Bronchial smooth muscle cell (primary cell): ENCODE measurements at places on chromosomes 2 and 18. TPM values are rescaled to one million over a fixed set of nuclear protein-coding genes. Genes with fewer than 3 reads are reported as not detected.

The CD28 gene
- not detected in 2 replicates for total RNA-seq

The PTPN18 gene
- 10.6 and 10.9 TPM in 2 replicates for total RNA-seq

The REL gene
- total RNA-seq: 1.7 and 2.7 TPM in 2 replicates

The CYS1 gene
- 3.2 and 5.0 TPM in 2 replicates for total RNA-seq

The SLC14A1 gene
- total RNA-seq: 55.5 and 131 TPM in 2 replicates

The IKZF2 gene
- 4.0 and 8.8 TPM in 2 replicates for total RNA-seq

The ARHGEF33 gene
- 0.43 and 0.47 TPM in 2 replicates for total RNA-seq

The DOK6 gene
- total RNA-seq: 3.2 and 9.0 TPM in 2 replicates
